ENCODE measurements at places on chromosomes 4 and X.

- DNase-seq, result no peak
Measured at GRCh38 chrX:3175659-3176438, 134.6 kb downstream of the ARSF start.

DNA sequence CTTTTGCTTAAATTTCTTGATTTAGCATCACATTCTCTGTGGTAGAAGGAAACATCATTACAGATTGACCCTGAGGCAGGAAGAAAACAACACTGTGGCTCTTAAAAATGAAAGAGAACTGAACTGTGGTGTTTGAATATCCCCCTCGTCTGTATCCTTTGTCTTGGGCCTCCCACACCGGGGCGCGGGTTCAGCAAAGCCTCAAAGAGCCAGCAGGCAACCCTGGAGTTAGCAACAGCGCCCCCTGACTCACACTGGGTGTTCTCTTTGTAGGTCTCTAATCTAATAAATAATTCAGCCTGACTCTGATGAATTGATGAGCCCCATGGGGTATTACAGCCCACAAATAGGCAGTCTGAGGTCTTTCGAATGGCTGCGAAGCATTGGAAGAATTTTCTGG lies 46.1 kb upstream of the CTSO start:
- DNase-seq, result no peak

DNA sequence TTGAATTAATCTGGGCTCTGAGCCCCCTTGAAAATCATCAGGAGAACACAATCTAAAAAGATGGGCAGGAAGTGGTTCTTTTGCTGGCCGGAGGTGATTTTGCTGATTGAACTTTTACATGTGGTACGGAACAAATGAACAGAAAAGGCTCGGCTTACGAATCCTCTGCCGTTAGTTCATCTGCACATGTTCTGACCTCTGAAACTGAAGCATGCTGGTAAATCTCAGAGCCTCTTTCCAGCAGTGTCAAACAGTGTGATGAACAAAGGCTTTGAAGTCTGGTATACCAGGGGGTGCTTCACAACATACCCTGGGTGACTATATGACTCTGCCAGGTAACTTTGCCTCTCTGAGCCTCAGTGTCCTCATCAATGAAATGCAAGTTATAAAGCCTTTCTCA lies 194.2 kb upstream of the C1QTNF7 start:
- no peak for DNase-seq

DNA sequence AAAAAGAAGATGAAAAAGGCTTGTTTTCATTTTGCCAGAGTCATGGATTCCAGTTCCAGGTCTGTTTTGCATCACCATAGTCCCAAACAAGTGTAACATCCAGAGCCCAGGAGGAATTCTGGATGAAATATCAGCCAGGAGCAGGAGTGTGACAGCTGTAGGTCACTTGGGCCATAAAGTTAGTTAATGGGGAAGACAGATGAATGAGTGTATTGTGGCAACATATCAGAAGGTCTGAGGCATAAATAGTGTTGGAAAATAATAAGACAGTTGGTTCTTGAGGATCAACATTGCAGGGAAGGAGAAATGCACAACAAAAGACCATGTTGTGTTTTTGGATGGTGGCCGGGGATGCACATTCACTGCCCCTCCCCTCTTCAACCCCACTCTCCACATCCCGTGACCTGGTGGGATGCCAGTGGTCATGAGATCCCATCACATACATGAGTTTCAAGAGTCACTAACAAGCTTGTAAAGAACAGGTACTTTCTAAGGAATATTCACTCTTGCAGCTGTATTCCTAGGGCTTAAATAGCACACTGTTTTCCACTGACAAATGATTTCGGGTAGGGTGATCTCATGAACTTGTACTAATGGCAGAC lies 83.1 kb upstream of the IGFBP7 start:
- DNase-seq, result no peak

DNA sequence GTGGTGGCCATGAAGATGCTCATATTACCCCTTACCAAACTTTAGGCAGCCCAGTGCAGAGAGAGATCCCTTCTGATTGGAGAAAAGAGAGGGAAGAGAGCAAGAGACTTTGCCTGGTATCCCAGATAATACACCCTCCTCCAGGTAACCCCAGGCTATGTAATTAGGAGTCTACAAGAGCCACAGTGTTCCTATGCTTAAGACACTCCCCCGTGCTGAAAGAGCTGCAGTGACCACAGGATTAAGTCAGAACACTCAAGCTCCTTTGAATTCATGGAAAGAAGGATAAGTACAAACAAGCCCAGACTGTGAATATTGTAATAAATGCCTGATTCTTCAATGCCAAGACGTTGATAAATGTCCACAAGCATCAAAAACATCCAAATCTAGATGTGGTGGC lies 41.4 kb downstream of the PABPC4L start:
- DNase-seq, result no peak

DNA sequence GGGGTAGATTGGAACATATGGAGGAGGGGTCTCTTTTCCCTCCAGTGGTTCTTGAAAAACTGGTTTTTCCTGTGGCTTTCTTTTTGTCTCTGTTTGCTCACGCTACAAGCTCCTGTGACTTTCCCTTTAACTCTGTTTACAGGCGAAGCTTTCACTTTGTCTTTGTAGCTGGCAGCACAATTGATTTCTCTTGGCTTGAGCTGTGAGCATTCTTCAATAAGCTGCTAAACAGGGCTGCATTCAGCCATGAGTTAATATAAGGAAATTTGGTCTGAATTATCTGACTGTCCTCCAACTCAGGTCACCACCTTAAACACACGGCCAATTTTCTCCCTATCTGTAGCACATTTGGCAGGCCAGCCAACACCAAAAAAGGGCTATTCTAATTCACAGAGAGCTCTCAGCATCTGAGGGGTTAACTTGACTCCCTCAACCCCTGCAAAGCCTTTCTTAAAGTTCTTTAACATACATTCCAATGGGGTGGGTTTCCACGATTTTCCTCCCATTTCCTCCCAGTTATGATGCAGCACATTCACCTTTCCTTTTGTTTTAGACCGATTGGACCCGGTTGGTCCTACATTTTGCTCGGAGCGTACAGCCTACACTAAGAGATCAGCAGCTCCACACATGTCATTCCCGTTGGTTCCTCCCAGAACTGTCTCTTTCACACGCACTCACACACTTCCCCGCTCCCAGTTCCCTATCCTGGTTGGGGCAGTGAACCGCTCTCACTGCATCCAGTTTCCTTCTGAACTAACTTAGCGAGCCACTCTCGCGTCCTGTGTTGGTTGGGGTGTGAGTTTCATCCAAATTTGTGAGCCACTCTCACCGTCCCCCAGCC lies 45.4 kb downstream of the UGT2A3 start:
- peak; percentile 76 for DNase-seq

- no peak for DNase-seq
Measured at GRCh38 chr4:141124224-141124623, 9.0 kb downstream of the RNF150 start.

- DNase-seq, result no peak
Measured at GRCh38 chrX:155962906-155963305, 34.6 kb upstream of the IL9R start.
